ENCODE measurements at places on chromosomes 6 and 20. TPM values are rescaled to one million over a fixed set of nuclear protein-coding genes. Genes with fewer than 3 reads are reported as not detected.
A peak's percentile ranks its signal among the peaks of the same experiment; 100 is the strongest.

- ATAC-seq = no peak
Measured at GRCh38 chr20:63696628-63697356, at the start of gene TNFRSF6B. TNFRSF6B (plus strand) TSS chr20:63696652; CDS start chr20:63696768, 116 bp downstream.

GRCh38 chr6:29924287-29924686 lies 18.0 kb upstream of the HLA-A start:
- ATAC-seq = no peak

GRCh38 chr6:52598123-52598823 lies 21.4 kb upstream of the TRAM2 start:
- ATAC-seq = no peak

DNA sequence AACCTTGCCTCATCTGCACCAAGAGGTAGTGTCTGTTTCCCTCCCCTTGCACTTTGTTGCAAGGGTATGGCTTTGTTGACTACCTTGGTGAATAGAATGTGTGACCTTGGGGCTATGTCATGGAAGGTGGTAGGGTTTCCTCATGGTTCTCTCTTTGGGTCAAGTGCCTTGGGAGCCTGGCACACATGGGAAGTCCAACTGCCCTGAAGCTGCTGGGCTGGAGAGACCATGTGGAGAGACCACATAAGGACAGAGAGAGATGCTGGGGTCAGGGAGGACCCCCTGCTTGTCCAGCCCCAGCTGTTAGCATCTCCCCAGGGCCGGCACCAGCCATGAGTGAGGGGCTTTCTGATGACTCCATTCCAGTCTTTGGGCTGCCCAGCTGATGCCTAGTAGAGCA lies 95.5 kb upstream of the PAX1 start:
- ATAC-seq = no peak

GRCh38 chr20:7716286-7716972 lies 223.8 kb downstream of the HAO1 start:
- ATAC-seq = no peak

GRCh38 chr20:62066339-62066982 lies 780 bp upstream of the TAF4 start:
- ATAC-seq = no peak

GRCh38 chr6:31680226-31681134 lies at the start of gene LY6G5C:
LY6G5C (minus strand) TSS chr6:31681067; CDS start chr6:31680373, 694 bp downstream.
- peak; percentile 88 for ATAC-seq

- no peak for ATAC-seq
Measured at GRCh38 chr6:153056308-153056707, 53.8 kb upstream of the MTRF1L start.

GRCh38 chr6:132456700-132457143 lies 55.4 kb upstream of the MOXD1 start:
- ATAC-seq = peak; percentile 79

- peak; percentile 92 for ATAC-seq
Measured at GRCh38 chr6:37077905-37078296, 72.4 kb downstream of the FGD2 start.

DNA sequence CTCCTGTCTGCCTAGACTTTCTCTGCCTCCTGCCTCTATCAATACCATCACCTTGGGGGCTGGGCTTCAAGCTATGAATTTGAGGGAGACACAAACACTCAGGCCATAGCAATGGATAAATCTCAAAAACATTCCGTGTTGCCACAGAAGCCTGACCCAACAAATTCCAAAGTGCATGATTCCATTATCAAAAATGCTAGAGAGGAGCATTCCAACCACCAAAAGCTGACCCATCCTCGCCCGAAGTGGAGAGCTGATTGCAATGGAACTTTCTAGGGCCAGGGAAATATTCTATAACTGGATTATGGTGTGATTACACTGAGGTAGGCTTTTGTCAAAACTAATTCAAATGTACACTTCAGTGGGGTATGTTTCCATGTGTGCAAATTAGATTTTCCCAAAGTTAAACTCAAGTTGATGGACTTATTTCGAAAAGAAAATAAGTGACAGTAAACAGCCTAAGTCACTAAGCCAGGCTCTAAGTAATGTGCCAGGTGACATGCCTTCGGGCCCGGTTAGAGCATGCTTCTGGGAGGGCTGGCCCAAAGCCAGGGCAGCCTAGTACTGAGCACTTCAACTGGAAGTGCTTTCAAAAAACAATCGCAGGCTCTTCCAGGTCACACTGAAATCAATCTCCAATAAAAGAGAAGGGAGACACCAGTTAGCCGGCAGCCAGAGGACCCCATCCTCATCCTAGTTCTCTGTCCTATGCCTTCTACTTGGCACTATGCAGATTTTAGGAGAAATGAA lies 142.3 kb downstream of the TBXT start:
- no peak for ATAC-seq

GRCh38 chr6:159254186-159254585 lies 85.0 kb downstream of the FNDC1 start:
- ATAC-seq = no peak

DNA sequence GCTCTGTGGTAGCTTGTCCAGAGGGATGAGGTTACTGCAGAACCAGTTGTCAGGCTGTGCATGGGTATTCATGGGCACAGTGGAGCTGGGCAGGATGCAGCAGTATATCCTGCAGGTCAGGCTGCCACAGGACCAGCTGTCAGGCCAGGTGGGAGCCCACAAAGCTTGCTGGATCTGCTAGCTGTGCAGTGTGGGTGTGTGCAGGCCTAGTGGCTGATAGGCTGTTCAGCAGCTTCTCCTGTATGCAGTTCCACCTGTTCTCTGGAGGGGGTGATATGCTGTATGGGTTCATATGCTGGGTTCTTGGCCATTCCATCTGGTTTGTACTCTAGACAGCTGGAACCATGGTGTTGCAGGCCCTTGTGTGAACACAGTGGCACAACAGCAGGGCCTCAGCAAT lies 40.6 kb upstream of the TPD52L1 start:
- no peak for ATAC-seq

DNA sequence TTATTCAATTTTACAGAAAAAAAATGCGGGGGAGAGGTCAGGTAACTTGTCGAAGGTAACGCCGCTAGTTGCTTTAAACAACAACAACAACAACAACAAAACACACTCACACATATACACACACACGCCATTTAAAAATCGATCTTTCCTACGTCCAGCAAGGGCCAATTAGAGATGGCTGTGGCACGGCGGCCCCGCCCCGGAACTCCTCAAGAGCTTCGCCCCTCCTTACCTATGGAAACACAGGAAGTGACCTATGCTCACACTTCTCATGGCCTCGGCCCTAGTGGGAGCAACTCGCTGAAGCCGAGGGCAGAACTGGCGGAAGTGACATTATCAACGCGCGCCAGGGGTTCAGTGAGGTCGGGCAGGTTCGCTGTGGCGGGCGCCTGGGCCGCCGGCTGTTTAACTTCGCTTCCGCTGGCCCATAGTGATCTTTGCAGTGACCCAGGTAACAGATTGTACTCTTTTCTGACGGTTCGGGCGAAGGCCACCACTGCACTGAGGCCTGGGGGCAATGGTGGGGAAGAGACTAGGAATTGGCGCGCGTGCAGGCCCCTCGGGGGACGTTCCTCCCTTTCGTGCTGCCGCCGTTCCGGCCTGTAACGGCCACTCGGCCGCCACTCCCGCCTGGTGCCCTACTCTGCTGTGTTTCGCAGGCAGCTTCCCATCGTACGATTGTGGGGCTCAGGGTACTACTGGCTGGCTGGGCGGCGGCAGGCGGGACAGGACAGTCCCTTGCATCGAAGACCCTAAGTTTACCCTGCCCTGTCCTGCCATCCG lies at the start of gene TBP:
TBP (plus strand) TSS at position 357 of the 783 bp plus-strand sequence. CDS start 2,661 bp downstream, outside the sequence.
- ATAC-seq = peak; percentile 97

DNA sequence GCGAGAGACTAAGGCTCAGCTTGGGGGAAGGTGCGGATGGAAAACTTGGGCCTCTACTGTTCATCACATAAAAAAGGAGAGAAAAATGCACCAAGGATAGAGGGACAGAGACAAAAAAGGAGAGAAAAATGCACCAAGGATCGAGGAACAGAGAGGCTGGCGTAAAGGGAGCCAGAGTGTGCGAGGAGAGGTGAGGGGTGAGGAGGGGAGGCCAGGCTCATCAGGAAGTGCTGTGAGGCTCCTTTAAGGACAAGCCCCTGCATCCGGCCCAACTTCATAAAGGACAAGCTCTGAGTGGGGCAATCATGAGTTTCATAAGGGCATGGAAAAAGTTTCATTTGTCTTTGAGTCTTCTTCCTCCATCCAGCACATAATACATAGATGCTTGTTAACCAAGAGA lies 117.2 kb upstream of the NXT1 start:
- no peak for ATAC-seq

- ATAC-seq = no peak
Measured at GRCh38 chr6:3540253-3540820, 83.5 kb upstream of the SLC22A23 start.

DNA sequence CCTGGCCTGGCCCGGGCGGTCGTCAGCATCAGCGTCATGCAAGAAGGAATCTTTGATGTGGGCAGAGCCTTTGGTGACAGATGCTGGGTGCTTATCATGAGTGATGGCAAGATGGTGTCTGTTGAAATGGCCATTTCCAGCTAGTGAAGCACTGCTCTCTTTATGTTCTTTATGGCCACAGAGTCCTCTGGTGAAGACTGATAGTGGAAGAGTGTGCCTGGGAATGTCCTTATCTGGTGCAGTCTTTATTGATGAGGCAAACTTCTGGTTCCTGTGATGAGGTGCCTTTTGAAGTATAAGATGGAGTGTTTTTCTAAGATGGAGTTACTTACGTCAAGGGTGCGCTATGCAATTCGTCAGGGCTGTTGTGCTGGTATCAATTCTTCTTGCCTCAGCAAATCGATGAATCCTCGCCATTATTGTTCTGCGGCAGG lies 22.6 kb upstream of the CCR6 start:
- no peak for ATAC-seq

- no peak for ATAC-seq
Measured at GRCh38 chr6:26401389-26401986, 587 bp upstream of the BTN3A1 start.

DNA sequence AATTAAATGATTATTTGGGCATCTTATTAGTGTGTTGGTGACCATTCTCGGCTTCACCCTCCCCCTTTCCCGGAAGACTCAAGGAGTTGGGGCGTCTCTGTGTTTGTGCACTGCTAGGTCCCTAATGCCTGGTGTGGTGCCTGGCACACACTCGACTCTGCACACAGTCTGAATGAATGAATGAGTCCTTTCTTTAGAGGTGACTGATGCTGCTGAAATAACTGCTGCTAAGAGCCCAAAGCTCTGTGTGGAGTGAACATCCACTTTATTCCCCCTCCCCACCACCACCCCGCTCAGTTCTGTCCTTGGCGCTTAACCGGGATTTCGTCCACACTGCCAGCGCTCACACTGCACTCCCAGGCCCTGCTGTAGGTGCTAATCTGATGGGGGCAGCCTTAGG lies 1.2 kb upstream of the PHACTR3 start:
- no peak for ATAC-seq

GRCh38 chr20:24199501-24199900 lies 210.9 kb upstream of the GGTLC1 start:
- no peak for ATAC-seq

DNA sequence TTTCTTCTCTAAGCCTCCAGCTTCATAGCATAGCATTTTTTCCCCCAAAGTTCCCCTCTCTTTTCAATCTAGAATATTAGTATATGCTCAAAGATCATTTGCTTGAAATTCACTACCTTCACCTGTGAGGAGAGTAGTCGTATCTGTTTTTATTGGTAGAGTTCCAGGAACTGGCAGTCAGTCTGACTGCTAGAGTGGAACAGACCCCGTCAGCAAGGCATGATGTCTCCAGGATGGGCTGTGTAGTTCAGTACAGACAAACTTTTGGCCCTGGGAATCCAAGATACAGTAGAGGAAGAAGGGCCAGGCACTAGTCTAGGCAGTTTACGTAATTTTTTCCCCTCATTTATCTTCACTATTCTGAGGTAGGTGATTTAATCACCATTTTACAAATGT lies 29.1 kb downstream of the RALY start:
- ATAC-seq = no peak

DNA sequence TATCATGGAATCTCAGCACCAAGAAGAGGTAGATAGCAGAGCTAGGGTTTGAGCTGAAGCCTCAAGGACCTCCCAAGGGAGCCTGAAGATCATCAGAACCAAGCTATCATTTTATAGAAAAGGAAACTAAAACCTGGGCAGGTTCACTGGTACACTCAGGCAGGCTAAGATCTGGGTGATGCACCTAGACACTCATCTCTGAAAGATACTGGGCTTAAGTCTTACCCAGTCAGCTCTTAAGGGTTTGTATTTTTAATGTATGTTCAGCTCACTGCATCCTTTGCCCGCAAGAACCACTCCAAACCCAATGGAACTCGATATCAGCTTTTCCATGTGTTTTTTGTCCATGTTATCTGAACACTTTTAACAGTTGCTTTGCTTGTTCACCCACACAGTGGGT lies 78.0 kb upstream of the SLC22A16 start:
- ATAC-seq = no peak

GRCh38 chr6:101403216-101403945 lies 9.9 kb downstream of the GRIK2 start:
- no peak for ATAC-seq

DNA sequence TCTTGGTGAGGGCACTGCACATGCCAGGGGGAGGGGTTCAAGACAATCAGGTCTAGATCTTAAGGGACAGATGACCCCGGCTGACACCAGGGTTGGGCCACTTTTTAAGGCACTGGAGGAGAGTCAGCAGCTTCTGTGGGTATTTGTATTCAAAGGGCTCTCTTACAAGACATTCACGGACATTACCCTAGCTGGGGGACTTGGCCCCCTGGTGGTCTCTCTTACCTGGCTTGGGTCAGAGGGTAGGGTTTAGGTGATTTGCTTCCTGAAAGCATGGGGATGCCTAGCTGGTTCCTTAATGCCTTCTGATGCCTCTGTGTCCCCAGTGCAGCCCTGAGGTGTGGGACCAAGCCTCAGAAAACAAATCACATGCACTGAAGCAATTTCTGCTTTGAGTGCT lies 354.7 kb downstream of the CDC5L start:
- ATAC-seq = no peak

- no peak for ATAC-seq
Measured at GRCh38 chr6:56004426-56004825, 129.0 kb upstream of the BMP5 start.

GRCh38 chr6:128739112-128739511 lies 143.8 kb upstream of the LAMA2 start:
- ATAC-seq = no peak

DNA sequence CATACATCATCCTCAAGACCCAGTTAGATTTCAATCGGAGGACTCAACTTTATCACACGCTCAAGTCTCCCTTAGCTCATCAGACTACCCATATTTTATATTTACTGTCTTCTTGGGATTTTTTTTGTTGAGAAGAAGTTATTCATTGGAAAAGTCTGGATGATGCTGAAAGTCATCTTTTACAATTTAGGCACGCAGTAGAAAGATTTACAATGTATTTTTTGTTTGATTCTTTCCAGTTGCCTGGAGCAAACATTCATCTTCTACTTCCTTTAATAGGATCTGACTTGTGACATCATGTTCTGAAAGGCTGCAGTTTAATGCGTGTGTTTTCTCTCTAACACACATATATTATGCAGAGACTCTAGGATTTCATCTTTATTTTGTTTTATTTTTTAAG lies 235.7 kb downstream of the DOK5 start:
- no peak for ATAC-seq

GRCh38 chr6:84093441-84094435 lies 60.2 kb downstream of the MRAP2 start:
- no peak for ATAC-seq

Gene TULP1
- not detected for total RNA-seq

Gene PNLDC1
- 0.47 TPM for total RNA-seq

Gene OR12D3
- total RNA-seq = not detected

Gene C20orf144
- total RNA-seq = not detected

Gene OPN5
- total RNA-seq = not detected

Gene UST
- total RNA-seq = 28.8 TPM

Gene TREM2
- total RNA-seq = 0.54 TPM

Gene TRIM40
- not detected for total RNA-seq

Gene AKAP12
- 152 TPM for total RNA-seq

Gene PRR18
- total RNA-seq = not detected

Gene SGK2
- not detected for total RNA-seq

Gene RNF182
- not detected for total RNA-seq

Gene TMC2
- total RNA-seq = 0.35 TPM

Gene GRIK2
- total RNA-seq = 1.2 TPM

Data from gastroesophageal sphincter (tissue), 4 donors.